ENCODE measurements at places on chromosomes 4 and X. TPM values are rescaled to one million over a fixed set of nuclear protein-coding genes. Genes with fewer than 3 reads are reported as not detected.

- no peaks in the 10 kb centered on the region for H3K27me3 ChIP-seq
- no peaks in the 10 kb centered on the region for H3K36me3 ChIP-seq
- H3K4me3 ChIP-seq: no peak overlapping the region
Measured at GRCh38 chr4:113059449-113060182, 10.2 kb downstream of the ANK2 start.

DNA sequence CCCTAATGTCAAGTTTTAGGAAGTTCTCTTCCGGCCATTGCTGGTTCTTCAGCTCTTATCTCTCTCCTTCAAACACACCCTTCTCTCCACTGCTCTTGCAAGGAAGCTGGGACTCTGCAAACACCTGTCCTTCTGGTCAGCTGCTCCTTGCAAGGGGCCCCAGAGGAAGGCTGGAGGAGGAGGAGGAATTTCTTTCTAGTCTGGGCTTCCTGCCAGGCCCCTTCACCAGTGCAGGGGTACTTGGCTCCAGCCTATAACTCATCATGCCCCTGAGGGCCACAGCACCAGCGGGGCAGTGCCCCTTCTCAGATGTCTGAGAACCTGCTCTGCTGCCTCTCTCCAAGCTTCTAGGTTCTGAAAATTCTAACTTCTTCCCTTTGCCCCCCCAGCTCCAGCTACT is 46.7 kb downstream of the REELD1 start:
- no peaks in the 10 kb centered on the region for H3K4me1 ChIP-seq
- H3K27ac ChIP-seq: no peak overlapping the region
- H3K27me3 ChIP-seq: no peaks in the 10 kb centered on the region
- H3K4me3 ChIP-seq: no peak overlapping the region

GRCh38 chrX:47621851-47622250 is 2.2 kb upstream of the SYN1 start:
- H3K27me3 ChIP-seq: no peaks in the 10 kb centered on the region
- no peak overlapping the region for H3K27ac ChIP-seq

DNA sequence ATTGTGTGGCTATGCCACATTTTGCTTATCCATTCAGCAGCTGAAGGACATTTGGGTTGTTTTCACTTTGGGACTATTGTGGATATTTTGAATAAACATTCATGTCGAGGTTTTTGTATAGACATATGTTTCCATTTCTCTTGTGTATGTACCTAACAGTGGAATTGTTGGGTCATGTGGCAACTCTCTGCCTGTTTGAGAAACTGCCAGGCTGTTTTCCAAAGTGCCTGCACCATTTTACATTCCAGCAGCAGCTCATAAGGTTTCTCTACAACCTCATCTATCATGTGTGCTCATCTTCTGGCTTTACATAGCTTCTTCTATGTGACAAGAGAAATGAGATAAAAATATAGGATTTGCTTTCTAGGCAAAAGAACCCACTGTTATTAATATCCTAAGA is 29.5 kb upstream of the TSPAN5 start:
- H3K4me1 ChIP-seq: peaks cover 10% of the 10 kb centered on the region
- DNase-seq: no peak
- H3K4me3 ChIP-seq: no peak overlapping the region
- no peak overlapping the region for H3K27ac ChIP-seq
- no peaks in the 10 kb centered on the region for H3K27me3 ChIP-seq
- H3K36me3 ChIP-seq: no peaks in the 10 kb centered on the region

- no peak overlapping the region for H3K4me3 ChIP-seq
- no peaks in the 10 kb centered on the region for H3K4me1 ChIP-seq
- DNase-seq: no peak
- no peak overlapping the region for H3K27ac ChIP-seq
Measured at GRCh38 chrX:7108030-7108429, 39.5 kb upstream of the STS start.

GRCh38 chrX:38699696-38700095 is 101.6 kb upstream of the MID1IP1 start:
- H3K27me3 ChIP-seq: no peaks in the 10 kb centered on the region
- no peak overlapping the region for H3K27ac ChIP-seq

DNA sequence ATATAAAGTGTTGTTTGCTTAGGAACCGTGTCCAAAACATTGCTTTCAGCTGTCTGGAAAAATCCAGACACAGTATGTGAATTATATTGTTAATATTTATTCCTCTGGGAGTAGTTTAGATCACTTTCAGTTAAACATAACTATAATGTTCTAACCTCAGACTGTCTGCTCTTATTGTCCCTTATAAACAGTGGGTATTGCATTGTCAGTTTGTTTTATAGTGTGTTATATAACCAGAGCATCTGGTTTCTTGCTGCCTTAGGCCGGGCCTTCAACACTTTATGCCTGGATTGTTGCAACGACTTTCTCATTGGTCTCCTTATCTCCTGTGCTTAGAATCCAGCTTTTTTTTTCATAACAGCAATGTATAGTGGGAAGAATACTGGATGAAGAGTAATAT is 26.4 kb downstream of the ATG4A start:
- no peak overlapping the region for H3K4me3 ChIP-seq
- no peaks in the 10 kb centered on the region for H3K4me1 ChIP-seq
- no peak for DNase-seq

DNA sequence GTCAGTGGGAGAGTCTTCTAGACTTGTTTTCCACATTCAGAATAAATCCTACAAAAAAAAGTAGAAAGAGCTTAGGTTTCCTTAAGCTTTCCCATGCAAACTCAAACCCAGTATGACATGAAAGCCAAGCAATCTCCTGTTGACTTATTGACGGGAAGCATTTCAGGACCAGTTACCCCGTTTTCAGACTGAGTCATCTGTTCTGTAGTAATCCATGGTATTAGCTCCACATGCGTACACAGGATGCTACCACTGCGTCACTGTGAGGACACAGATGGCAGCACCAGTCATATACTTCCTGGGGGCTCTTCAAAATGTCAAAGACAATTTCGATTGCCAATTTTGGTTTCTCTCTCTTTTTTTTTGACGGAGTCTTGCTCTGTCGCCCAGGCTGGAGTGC is 224.9 kb upstream of the MAD2L1 start:
- no peak for DNase-seq
- no peak overlapping the region for H3K4me3 ChIP-seq
- H3K36me3 ChIP-seq: no peaks in the 10 kb centered on the region
- no peaks in the 10 kb centered on the region for H3K27me3 ChIP-seq
- no peaks in the 10 kb centered on the region for H3K4me1 ChIP-seq

- H3K4me1 ChIP-seq: peaks cover 15% of the 10 kb centered on the region
- no peak for DNase-seq
- H3K27ac ChIP-seq: no peak overlapping the region
- no peaks in the 10 kb centered on the region for H3K27me3 ChIP-seq
- H3K36me3 ChIP-seq: no peaks in the 10 kb centered on the region
- no peak overlapping the region for H3K4me3 ChIP-seq
Measured at GRCh38 chr4:103073792-103074438, 2.6 kb downstream of the SLC9B2 start.

GRCh38 chrX:17591741-17592110 is 145.6 kb upstream of the SCML1 start:
- 0 out of 2 replicates have a peak overlapping the region, but pooled peaks have one; percentile 4 for H3K4me3 ChIP-seq
- no peak overlapping the region for H3K27ac ChIP-seq
- no peaks in the 10 kb centered on the region for H3K4me1 ChIP-seq
- no peaks in the 10 kb centered on the region for H3K36me3 ChIP-seq
- DNase-seq: no peak

GRCh38 chr4:61638591-61638990 is 438.5 kb downstream of the ADGRL3 start:
- no peaks in the 10 kb centered on the region for H3K4me1 ChIP-seq
- H3K27me3 ChIP-seq: no peaks in the 10 kb centered on the region
- no peaks in the 10 kb centered on the region for H3K36me3 ChIP-seq
- DNase-seq: no peak

DNA sequence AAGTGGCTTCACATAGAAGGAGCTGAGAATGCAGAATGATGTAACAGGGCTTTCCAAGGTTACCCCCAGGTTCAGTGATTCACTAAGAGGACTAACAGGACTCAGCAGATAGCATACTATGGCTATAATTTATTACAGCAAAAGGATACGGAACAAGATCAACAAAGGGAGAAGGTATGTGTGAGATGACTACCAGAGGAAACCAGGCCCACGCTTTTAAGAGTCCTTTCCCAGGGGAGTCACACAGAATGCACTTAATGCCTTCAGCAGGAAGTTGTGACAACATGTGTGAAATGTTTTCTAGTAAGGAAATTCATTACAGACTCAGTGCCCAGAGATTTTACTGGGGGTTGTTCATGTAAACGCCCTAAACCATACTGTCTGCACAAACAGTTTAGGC is 373.6 kb upstream of the MAGEB2 start:
- DNase-seq: no peak
- no peaks in the 10 kb centered on the region for H3K4me1 ChIP-seq
- no peak overlapping the region for H3K27ac ChIP-seq
- H3K27me3 ChIP-seq: no peaks in the 10 kb centered on the region
- H3K4me3 ChIP-seq: no peak overlapping the region

GRCh38 chr4:92014067-92014466 is 289.7 kb upstream of the GRID2 start:
- H3K27ac ChIP-seq: no peak overlapping the region
- H3K4me3 ChIP-seq: no peak overlapping the region
- no peaks in the 10 kb centered on the region for H3K27me3 ChIP-seq
- no peaks in the 10 kb centered on the region for H3K36me3 ChIP-seq

DNA sequence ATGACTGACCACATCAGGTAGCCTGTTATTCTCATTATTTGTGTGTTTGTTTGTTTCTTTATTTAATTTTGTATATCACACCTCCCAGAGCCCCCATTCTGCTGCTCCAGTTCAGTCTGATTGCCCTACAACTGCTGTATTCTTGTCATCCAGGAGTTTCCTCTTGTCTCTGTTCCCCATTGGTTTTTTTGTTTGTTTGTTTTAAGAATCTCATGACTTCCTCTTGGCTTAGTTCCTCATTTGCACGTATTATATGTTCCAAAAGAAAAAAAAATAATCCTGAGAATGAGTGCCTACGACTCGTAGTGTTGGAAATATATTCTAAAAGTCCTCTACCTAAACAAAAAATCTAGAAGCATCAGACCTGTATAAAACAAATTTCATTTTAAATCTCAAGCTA is 142.3 kb upstream of the SLIT2 start:
- DNase-seq: no peak
- no peak overlapping the region for H3K27ac ChIP-seq
- H3K27me3 ChIP-seq: no peaks in the 10 kb centered on the region
- no peak overlapping the region for H3K4me3 ChIP-seq
- no peaks in the 10 kb centered on the region for H3K36me3 ChIP-seq

DNA sequence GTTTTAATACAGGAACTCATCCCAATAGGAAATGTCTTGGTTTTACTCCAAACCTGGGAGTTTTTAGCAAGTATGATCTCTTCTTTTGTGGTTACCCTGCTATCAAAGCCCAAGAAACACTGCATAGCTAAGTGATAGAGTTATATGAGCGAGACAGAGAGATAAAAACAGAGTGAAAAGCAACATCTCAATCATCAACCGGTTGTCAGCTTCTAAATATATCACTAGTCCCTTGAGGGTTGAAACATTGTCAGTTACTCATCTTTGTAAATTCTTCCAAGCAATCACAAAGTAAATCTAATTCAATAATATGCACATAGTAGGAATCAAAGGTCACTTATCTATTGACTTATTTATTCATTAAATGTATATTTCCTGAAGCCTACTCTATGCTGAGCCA is 483.9 kb downstream of the IDS start:
- no peak overlapping the region for H3K4me3 ChIP-seq
- H3K27ac ChIP-seq: no peak overlapping the region
- no peak for DNase-seq
- no peaks in the 10 kb centered on the region for H3K4me1 ChIP-seq
- no peaks in the 10 kb centered on the region for H3K36me3 ChIP-seq

DNA sequence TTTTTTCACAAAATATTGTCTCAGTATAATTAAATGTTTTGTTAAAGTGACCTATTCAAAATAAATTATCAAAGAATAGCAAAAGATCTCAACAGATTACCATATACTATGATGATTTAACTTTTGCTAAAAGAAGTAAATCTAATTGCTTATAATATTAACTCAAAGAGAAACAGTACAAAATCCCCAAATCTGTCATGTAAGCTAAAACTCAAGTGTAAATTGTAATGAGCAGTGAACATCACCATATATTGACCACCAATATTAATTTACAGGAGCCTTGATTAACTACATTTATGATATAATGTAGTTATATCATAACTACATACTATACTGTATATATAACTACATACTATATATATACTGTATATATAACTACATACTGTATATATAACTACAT is 174.4 kb downstream of the SLC39A8 start:
- H3K4me1 ChIP-seq: no peaks in the 10 kb centered on the region
- DNase-seq: no peak
- H3K36me3 ChIP-seq: no peaks in the 10 kb centered on the region
- H3K27me3 ChIP-seq: no peaks in the 10 kb centered on the region

DNA sequence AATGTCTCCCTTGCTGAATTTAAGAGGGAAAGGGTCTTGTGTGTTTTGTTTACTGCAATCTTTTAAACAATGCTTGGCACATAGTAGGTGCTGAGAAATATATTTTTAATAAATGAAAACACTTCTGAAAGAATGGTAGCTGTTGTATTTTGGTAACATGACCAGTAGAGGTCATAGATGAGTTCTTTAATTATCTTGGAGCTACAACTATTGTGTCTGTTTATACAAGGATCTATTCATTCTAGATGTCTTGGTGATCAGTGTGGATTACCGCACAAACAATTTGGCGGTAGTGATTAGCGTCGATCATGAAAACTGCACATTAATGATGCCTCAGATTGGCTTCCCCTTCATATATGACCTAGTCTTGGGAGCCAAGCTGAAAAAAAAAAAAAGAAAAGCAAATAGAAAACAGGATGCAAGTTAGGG is 21.4 kb upstream of the SCRG1 start:
- no peak overlapping the region for H3K4me3 ChIP-seq
- H3K27me3 ChIP-seq: no peaks in the 10 kb centered on the region
- no peaks in the 10 kb centered on the region for H3K36me3 ChIP-seq
- H3K27ac ChIP-seq: no peak overlapping the region

- H3K27ac ChIP-seq: no peak overlapping the region
- no peaks in the 10 kb centered on the region for H3K27me3 ChIP-seq
- no peak for DNase-seq
- H3K4me1 ChIP-seq: no peaks in the 10 kb centered on the region
- H3K36me3 ChIP-seq: no peaks in the 10 kb centered on the region
Measured at GRCh38 chr4:103318327-103318726, 120.2 kb upstream of the CENPE start.

DNA sequence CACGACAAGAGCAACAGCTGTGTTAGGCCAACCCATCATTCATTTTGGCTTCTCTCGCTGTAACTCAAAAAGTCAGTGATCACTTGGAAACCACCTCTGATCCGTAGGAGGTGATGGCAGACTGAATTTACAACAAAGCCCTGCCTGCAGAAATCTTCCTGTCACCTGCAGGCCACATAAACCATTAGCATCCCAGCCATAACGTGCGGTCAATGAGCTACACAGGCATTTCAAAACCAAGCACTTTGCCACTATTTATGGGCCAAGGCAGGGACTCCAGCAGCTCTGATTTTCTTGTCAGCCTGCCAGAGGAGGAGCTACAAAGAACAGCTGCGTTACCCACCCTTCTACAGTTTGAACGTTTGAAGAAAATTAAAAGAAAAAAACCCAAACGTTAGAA is 228.1 kb upstream of the PPARGC1A start:
- no peak overlapping the region for H3K27ac ChIP-seq
- no peaks in the 10 kb centered on the region for H3K27me3 ChIP-seq
- no peak overlapping the region for H3K4me3 ChIP-seq

- H3K27ac ChIP-seq: no peak overlapping the region
- no peaks in the 10 kb centered on the region for H3K4me1 ChIP-seq
- H3K27me3 ChIP-seq: no peaks in the 10 kb centered on the region
Measured at GRCh38 chr4:96827086-96827485, 987.2 kb downstream of the PDHA2 start.

LAS1L gene
- total RNA-seq: 56.4 TPM

SHISA3 gene
- total RNA-seq: 0.18 TPM

FAM236C gene
- total RNA-seq: not detected

KLB gene
- total RNA-seq: not detected

TCEAL9 gene
- 42.6 TPM for total RNA-seq

ABCD1 gene
- 86.6 TPM for total RNA-seq

RBMX2 gene
- 40.4 TPM for total RNA-seq

MAGED4 gene
- 0.74 TPM for total RNA-seq

ADH1B gene
- 0.98 TPM for total RNA-seq

MID2 gene
- total RNA-seq: 24.7 TPM
